ENCODE measurements at places on chromosomes 11 and 22.

- no peak for DNase-seq
Observed at GRCh38 chr11:117449111-117449693, 121.5 kb downstream of the CEP164 start.

- no peak for DNase-seq
Observed at GRCh38 chr11:78210000-78210608, 21.4 kb downstream of the USP35 start.

DNA sequence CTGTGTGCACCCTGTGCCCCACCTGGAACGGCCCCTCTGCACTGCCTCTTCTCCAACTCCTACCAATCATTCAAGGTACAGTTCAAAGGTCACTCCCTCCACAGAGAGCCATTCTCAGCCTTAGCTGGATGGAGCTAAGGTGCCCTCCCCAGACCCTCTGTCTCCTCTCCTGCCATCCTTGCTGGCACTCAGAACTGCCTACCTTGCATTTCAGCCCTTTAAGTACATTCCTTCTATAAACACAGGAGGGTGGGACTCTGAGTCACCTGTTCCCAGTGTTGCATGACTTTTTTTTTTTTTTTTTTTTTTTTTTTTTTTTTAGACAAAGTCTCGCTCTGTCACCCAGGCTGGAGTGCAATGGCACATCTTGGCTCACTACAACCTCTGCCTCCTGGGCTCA is 8.6 kb downstream of the TTLL1 start:
- DNase-seq, result no peak

DNA sequence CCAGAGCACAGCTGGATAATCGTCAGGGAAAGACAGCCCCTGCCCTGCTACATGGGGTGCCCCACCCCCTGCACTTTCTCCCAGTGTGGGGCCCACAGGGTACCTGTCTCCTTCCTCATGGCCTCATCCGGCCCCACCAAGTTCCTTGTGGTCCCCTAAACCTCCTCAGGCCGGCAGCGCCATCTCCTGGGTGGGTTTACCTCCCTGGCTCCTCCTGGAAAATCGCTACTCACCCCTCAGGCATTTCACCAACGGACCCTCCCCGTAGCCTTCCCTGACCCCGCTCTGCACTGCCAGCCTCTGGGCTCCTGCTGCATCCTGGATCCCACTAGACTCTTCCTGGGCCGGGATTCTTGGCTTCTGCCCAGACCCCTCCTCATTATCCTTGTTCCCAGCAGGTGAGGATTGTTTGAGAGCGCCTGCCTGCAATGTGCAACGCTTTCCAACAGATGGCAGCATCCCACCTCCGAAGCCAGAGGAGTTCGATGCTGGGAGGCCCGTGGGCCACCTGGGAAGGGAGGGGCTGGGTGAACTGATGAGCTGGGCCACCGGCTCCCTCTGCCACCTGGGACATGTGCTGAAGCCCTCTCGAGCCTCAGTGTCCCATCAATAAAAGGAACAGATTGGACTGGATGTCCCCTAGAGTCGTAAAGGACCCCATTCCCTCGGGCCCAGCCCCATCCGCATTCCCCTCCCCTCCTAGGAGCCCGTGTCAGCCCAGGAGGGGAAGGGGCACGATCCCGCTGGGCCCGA is 44.2 kb upstream of the TTLL12 start:
- DNase-seq, result peak; percentile 70

GRCh38 chr11:57463671-57464538 is 3.6 kb downstream of the RTN4RL2 start:
- no peak for DNase-seq

GRCh38 chr11:76759092-76759491 is 24.1 kb upstream of the TSKU start:
- DNase-seq, result no peak

- DNase-seq, result no peak
Observed at GRCh38 chr22:49828599-49828965, 909 bp upstream of the BRD1 start.

Measured in NCI-H1105 (cell line).